CD4-positive, alpha-beta T cell treated with Interleukin-2 at 100 ng/mL for 4 hours (primary cell): ENCODE measurements at places on chromosomes 4 and X.

- DNase-seq, result no peak
These were observed 37.0 kb downstream of the SPRY1 start for GRCh38 chr4:123433573-123433972.

DNA sequence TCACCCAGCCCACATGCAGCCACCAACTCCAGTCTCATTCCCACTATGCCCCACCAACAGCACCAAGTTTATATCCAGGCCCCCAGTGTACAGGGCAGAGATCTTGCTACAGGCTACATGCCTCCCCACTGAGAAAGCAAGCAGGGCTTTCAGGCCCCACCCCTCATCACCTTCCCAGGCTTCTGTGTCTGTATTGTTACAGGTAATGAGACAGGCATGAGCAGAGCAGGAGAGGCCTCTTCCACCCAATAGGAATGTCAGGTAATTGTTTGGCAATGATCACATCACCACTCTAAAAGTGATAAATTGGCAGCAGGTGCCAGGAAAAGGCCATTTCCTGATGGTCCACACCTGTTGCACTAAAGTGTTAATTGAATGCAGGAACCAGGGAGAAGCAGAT, 102.5 kb downstream of the ZNF518B start:
- no peak for DNase-seq

DNA sequence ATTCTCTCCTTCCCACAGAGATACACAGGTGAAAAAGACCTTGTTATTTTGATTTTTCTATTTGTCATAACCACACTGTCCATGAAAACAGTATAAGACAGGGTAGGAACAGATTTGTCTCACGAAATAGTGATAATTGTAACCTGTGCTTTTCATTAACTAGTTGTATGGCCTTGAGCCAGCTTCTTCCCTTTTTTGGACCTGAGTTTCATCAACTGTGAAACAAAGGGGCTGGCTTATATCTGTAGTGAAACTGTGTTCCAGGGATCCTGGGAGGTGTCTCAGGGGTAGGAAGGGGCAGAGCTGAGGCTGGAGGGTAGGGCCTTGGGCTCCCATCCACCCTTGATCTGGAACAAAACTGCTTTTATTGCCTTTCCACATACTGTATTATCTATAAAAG, 50.9 kb downstream of the MED28 start:
- no peak for DNase-seq

GRCh38 chr4:102809190-102809589, 18.2 kb downstream of the UBE2D3 start:
- no peak for DNase-seq

- DNase-seq, result no peak
These were observed 209.0 kb downstream of the BCOR start for GRCh38 chrX:39888730-39889129.

- peak; percentile 7 for DNase-seq
These were observed 47.0 kb downstream of the SPRY1 start for GRCh38 chr4:123443401-123444289.

GRCh38 chrX:79182071-79182470, 37.6 kb downstream of the GPR174 start:
- no peak for DNase-seq

DNA sequence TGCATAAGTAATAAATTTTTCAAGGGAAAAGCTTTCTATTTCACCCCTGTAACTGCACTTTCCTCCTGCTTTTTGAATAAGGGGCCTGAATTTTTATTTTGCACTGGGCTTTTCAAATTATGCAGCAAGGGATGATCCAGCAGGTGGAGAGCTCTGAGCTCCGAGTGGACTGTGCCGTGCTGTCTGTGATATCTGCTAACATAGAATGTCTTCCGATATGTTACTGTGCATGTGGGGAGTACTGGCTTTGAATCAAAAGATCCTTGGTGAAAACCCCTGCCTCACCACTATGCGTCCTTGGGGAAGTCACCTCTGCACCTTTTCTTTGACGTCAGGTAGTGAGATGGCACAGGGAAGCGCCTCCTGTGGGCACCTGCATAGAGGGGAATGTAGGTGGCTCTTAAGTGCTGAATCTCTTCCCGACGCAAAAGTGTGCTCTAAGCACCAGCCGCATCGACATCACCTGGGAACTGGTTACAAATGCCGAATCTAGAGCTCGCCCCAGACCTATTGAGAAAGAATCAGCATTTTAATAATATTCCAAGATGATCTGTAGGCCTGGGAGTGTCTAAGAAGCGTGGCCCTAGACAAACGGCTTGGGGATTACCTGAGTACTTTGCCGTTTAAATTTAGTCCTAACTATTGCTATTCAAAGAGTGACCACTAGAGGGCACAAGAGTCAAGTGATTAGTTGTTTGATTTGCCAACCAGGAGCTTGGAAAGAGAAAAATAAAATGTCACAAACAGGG, 19.2 kb upstream of the WFS1 start:
- DNase-seq, result peak; percentile 83

DNA sequence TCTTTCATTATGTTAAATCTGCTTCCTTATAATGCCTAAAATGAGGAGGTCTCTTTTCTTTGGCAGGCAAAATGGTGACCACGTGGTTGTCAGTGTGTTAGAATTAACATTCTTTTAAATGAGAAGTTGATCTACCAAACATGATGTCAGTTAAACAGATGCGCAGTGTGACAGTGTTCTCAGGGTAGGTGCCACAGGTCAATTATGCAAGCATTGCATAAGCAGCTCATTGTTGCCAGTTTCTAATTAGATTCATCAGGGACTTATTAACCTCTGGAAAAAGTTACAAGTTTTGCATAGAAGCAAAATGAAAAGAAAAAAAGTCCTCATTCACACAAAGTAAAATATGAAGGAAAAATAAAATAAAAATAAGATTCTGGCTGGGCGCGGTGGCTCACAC, 324.1 kb upstream of the GALNT7 start:
- DNase-seq, result no peak
